ENCODE measurements at places on chromosomes 2 and 18.

- DNase-seq = no peak
Measured at GRCh38 chr18:77116201-77117080, 16.1 kb downstream of the MBP start.

- no peak for DNase-seq
Measured at GRCh38 chr18:24917767-24918166, 434.2 kb downstream of the ZNF521 start.

DNA sequence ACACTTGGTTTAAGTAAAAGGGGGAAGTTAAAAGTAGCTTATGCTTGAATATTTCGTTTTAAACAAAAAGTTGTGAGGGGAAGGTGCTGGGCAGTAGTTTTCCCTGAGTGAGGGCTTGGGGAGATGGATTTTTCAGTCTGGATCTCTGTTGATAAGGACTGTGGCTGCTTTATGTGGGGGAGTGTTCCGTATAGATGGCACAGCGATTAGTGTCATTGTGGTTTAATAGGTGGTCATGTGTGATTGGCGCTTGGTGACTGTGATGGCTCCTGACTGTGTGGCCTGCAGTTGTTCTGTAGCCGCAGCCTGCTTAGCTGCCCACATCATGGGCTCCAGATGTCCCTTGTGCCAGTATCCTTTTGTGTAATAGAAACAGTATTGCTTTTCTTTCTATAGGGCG, 156.2 kb downstream of the WDSUB1 start:
- no peak for DNase-seq

GRCh38 chr2:198424112-198424511, 619.7 kb downstream of the PLCL1 start:
- DNase-seq = no peak

GRCh38 chr18:3449512-3450011, 410 bp upstream of the TGIF1 start:
- DNase-seq = peak; percentile 65

DNA sequence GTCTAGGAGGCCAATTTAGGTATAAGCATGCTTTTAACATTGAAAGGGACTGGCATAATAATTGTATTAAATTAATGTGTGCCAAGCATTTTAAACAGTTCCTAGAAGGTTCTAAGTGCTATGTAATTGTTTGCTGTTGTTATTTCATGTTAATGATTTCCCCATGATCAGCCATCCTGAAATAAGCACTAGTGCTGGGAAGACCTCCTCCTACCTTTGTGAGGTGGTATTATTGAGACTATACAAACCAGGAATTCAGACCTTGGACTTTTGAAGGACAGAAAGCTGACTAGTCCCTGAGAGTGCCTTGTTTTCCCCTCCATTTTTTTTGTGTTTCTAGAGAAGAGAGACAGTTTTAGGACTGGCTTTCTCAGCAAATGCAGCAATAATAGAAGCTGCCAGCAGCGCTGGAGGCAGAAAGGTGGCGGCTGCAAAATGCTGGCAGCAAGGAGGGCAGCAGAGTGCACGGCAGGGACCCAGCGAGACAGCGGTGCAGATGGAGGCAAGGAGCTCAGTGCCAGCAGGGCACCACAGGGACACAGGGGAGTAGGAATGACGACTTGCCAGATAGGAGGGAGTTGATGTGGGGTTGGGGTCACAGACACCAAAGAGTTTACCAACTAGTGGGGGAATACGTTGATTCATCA, 25.3 kb downstream of the NABP1 start:
- DNase-seq = no peak

DNA sequence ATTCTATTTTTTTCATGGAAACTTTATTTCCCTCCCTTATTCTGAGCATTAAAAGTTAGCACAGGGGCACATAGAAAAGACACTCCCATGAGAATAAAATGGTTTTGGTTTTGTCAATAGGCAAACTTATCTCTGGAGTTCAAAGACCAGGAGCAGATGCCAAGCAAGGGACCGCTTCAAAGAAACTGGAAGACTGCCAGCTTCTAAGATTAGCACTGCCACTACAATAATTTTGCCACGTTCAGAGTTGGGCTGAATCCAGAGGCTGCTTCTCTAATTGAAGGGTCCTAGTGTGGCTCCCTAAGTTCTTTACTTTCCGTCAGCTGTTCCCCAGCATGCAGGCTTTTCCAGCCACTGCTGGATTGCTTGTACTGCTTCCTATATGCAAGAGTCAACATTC, 681.0 kb upstream of the GCFC2 start:
- no peak for DNase-seq

- DNase-seq = no peak
Measured at GRCh38 chr2:85737481-85737880, 16.3 kb upstream of the ATOH8 start.

DNA sequence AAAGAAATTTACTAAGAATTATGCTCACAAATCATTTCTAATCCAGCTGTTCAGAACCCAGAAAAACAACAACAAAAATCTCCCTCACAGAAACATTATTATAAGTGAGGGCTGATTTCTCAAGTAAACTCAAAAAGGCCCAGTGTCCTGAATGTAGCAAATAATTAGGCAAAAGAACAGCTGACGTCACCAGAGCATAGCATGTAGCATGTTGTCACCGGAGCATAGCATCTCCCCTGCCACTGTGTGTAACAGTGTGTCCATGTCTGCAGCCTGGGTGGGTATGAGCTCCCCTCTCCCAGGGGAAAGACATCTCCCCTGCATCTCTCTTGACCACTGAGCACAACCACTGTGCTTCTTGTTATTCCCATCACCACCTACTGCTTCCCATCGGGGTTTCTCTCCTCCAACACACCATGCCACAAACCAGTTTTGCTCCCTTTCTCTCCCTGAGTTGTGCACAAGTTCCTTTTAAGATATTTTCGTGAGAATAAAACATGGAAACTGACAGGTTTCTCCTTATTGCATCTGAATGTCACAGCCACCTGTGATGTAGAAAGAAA, 126.7 kb downstream of the CABYR start:
- no peak for DNase-seq

GRCh38 chr18:35303610-35304009, 13.6 kb upstream of the ZSCAN30 start:
- no peak for DNase-seq

DNA sequence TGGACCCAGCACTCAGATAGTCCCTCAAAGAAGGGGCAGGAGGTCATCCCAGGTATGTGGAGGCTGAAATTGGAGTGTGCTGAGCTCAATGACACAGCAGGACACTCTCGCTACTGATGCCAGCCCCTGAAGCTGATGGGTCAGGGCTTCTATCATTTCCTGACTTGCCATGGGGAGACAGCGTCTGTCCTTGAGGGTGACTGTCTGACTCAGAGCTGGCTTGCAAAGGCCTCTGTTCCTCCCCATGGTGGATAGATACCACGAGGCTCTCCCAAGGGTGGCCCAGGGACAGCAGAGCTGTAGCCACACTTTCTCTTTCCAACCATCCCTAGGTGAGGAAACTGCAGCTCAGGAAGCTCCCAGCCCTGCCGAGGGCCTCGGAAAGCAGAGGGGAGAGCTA, 10.8 kb downstream of the ALPG start:
- DNase-seq = no peak

GRCh38 chr2:147156970-147157369, 687.9 kb upstream of the ACVR2A start:
- no peak for DNase-seq

- DNase-seq = no peak
Measured at GRCh38 chr2:5894355-5894754, 202.2 kb downstream of the SOX11 start.

GRCh38 chr2:156517419-156517818, 81.2 kb downstream of the GPD2 start:
- no peak for DNase-seq

GRCh38 chr18:77131652-77132368, 773 bp downstream of the MBP start:
- DNase-seq = no peak

GRCh38 chr2:55165626-55166025, 66.5 kb downstream of the CLHC1 start:
- DNase-seq = no peak

DNA sequence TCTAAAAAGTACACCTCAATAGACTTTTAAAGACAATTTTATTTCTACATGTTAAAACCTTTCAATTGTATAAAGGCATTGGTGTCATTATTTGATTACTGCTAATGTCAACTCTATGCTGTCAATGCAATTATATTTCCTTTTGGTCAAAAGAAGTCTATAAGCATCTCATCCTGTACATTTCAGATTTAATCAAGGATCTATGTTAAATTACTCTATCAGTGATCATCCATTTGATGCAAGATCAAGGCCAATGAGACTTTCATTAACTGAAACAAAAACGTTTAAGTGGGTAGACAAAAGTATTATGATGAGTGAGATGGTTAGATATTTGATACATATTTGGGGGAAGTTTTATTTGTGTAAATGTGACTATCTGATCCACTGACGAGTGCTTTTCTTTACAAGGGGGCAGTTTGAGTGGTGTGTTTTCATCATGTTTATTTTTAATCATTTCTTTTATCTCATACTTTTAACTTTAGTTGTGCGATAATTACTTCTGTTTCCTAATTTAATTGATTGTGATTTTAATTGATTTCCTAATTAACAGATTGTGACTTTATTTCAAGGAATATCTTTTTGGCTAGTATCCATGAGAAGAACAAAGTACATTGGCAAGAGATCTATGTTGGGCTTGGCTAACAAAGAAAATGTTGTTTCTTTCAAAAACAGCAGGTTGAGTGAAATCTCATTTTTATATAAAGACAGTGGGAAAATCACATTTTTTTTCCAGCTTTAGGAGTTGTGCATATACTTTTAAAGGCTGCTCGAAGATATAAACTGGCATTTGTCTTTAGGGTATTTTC, 1.1 kb downstream of the ARHGAP28 start:
- DNase-seq = no peak

- no peak for DNase-seq
Measured at GRCh38 chr18:65091744-65092329, 659.0 kb upstream of the CDH7 start.

DNA sequence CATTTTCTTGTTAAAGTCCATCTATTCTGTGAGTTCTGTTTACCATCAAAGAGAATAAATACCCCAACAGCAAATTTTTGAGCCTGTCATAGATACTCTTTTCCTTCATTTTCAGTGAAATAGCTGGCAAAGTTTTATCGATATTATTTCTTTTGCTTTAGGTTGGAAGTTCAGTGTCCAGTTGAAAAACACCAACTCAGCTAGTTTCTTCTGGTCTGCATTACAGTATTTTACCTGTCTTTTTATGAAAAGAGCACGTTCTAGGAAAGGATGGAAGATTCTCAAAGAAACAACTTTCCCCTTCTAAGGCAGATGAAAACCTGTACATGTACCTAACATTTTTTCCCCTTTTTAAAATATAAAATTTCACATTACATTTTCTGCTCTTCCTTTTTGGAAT, 80.4 kb upstream of the PROKR1 start:
- DNase-seq = no peak

- DNase-seq = no peak
Measured at GRCh38 chr2:126915903-126916302, 17.2 kb downstream of the TEX51 start.

- DNase-seq = no peak
Measured at GRCh38 chr2:170291474-170291873, 113.5 kb downstream of the MYO3B start.

GRCh38 chr18:44672506-44672905, 8.2 kb upstream of the SETBP1 start:
- DNase-seq = no peak

DNA sequence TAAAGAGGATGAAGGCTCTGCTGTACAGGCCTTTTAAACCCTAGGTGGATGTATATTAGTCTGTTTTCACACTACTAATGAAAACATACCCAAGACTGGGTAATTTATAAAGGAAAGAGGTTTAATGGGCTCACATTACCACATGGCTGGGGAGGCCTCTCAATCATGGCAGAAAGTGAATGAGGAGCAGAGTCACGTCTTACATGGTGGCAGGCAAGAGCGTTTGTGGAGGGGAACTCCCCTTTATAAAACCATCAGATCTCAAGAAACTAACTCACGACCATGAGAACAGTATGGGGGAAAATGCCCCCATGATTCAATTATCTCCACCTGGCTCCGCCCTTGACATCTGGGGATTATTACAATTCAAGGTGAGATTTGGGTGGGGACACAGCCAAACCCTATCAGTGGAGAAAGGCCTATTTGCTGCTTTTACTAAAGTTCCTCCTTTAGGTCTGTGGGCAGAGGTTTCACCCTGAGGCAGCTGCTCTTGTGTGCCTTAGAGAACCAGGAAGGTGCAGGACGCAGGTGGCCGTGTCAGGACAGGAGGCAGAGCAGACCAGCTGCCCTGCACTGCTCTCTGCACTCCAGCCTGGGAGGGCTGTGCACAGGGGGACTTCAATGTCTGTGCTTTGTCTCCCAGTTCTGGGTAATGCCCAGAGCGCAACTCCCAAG, 178.8 kb upstream of the HDAC4 start:
- no peak for DNase-seq

- no peak for DNase-seq
Measured at GRCh38 chr2:1967242-1968208, 223.2 kb upstream of the PXDN start.

DNA sequence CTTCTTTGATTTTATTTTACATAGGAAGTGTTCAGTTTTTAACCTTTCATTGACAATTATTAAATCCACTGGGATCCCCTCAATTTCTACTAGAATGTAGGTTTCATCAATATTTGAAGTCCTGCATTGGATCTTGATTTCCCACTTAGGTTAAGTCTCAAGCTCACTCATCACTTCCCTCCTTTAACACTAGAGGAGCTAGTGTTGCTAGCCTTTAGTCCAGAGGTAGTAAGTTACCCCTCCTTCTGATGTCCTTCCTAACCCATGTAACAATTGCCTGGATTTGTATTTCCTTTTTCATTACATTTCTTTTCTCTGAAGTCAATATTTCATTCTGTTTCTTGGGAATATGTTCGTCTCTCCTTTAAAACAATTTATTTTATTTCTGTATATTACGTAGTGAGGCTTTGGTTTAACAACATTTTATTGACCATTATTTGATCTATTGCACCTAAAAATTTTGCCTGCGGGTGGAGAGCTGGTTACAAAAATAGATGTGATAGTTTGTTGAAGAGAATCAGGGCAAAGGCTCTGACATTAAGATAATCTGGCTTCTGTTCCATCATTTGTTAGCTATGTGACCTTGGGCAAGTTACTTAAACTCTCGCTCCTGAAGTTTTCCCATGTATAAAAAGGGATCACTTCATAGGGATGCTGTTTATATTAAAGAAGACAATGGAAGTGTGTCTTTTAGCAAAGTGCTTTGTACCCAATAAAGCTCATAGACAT, 833.0 kb downstream of the SLC4A3 start:
- DNase-seq = no peak

DNA sequence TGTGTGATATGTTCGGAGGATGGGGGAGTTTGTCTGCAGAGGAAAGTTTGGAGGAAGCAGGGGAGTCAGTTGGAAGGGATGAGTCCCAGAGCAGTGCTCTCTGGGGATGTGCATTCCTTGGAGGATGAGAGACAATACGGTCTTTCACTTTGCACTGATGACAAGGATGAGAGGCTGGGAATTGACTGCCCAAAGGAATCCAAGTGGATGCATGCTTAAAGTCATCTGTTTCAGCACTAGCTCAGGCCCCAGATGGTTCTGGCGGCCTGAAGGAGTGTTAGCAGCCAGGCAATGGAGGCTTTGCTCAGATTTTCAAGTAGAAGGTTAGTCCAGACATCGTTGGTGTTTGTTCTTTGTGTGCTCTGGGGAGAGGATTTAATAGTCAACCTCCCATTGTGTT, 100.2 kb downstream of the CRIM1 start:
- DNase-seq = no peak

GRCh38 chr18:32730068-32730467, 42.8 kb downstream of the KLHL14 start:
- DNase-seq = no peak

Data from activated T-cell treated with anti-CD3 and anti-CD28 coated beads for 24 hours (primary cell).